Right kidney (tissue), 9 donors: ENCODE measurements at places on chromosomes 2 and 18.
A peak's percentile ranks its signal among the peaks of the same experiment; 100 is the strongest.

- peak; percentile 73 for DNase-seq
Observed at GRCh38 chr18:3623769-3624545, 174.0 kb downstream of the TGIF1 start.

- no peak for DNase-seq
Observed at GRCh38 chr2:27720004-27720551, 51.4 kb upstream of the MRPL33 start.

- peak; percentile 89 for DNase-seq
Observed at GRCh38 chr2:218398437-218399390, 954 bp upstream of the CTDSP1 start.

- no peak for DNase-seq
Observed at GRCh38 chr2:9984871-9985480, 33.5 kb downstream of the GRHL1 start.

DNA sequence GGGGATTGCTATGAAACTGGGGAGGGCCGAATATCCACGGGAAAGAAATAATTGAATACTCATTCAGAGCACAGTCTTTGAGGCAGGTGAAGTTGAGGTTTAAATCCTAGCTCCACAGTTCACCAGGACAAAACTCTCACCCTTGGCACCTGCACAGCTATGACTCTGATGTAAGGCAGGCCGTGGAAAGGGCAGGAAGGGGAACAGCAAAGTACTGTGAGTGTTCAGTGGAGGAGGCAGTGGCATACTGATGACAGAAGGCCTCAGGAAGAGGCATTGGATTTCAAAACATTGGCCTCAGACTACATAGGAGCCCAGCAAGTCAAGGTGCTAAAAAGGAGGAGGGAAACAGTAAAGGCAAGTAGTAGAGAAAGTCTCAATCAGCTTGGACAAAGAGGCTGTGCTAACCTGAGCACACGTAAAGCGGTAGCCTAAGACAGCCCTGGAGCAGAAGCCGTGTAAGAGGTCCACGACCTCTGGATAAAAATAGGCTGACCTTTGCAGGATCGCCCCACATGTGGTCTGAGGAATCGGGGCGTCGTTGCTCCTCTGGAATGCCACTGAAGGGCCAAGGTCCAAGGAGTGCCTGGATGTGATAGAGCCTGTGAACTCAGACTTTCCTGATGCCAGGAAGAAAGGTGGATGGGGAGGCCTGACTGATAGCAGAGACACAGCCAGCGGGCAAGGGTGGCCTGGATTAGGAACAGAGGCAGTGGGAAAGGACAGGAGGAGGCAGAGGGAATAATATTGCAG lies 243.6 kb downstream of the PID1 start:
- no peak for DNase-seq

DNA sequence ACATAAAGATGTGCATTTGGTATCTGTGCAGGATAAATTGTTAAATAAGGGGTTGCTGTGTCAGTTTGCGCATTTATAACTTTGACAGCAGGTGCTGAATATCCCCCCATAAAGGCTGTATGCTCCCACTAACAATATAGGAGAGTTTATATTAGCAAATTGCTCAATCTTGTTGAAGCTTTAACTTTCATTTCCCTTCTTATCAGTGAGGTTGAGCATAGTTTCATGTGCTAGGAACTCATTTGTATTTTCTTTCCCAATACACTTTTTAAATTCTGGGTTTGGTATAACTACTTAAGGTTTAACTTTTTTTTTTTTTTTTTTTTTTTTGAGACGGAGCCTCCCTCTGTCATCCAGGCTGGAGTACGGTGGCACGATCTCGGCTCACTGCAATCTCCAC lies 89.0 kb downstream of the FAM117B start:
- DNase-seq: no peak

DNA sequence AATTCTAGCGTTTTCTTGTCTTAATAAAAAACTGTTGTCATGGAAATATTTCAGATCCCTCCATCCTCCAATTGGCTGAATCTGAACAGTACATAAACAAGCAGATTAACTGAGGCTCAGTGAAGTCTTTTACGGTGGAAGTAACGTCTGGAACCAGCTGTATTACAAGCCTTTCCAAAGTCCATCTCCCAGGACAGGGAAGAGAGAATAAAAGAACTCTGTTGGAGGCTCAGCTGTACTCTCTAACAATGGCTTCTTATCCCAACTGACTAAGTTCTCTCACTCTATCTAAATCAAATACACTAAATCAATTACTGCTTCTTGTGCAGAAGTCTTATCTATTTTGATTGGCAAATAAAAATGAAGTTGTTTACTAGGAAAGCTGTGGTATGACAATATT lies 19.9 kb upstream of the NEDD4L start:
- no peak for DNase-seq
